ENCODE measurements at places on chromosomes 11 and 22. TPM values are rescaled to one million over a fixed set of nuclear protein-coding genes. Genes with fewer than 3 reads are reported as not detected.

- DNase-seq = peak; percentile 35
These were observed 21.9 kb downstream of the IGSF9B start for GRCh38 chr11:133934599-133935550.

GRCh38 chr22:22924369-22925145 lies 36.9 kb downstream of the IGLL5 start:
- DNase-seq = no peak

- no peak for DNase-seq
These were observed 243.7 kb upstream of the TBCEL start for GRCh38 chr11:120780239-120780638.

- DNase-seq = no peak
These were observed 165.2 kb downstream of the IGLL1 start for GRCh38 chr22:23414727-23415489.

DNA sequence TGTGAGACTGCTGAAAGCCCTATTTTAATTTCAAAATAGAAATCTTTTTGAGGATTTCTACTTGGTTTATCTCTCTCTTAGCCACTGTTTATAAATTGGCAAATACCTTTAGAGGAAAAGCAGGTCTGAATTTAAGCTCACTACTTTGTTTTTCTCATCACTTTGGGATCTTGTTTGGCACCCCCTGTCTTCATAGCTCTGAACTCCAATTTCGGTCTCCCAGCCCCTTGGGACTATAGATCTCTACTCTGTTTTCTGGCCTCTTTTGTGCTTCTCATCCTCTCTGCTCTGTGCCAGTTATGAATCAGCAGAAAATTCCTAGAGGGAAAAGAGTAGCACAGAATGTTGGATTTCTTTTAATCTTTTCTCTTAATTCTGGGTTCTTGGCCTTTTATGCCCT lies 118.3 kb downstream of the CYP2R1 start:
- peak; percentile 20 for DNase-seq

GRCh38 chr22:37681556-37682049 lies 4.5 kb upstream of the NOL12 start:
- DNase-seq = peak; percentile 87

GRCh38 chr22:19645905-19646304 lies 68.4 kb upstream of the SEPTIN5 start:
- no peak for DNase-seq

- no peak for DNase-seq
These were observed 345.7 kb upstream of the NARS2 start for GRCh38 chr11:78920329-78920728.

DNA sequence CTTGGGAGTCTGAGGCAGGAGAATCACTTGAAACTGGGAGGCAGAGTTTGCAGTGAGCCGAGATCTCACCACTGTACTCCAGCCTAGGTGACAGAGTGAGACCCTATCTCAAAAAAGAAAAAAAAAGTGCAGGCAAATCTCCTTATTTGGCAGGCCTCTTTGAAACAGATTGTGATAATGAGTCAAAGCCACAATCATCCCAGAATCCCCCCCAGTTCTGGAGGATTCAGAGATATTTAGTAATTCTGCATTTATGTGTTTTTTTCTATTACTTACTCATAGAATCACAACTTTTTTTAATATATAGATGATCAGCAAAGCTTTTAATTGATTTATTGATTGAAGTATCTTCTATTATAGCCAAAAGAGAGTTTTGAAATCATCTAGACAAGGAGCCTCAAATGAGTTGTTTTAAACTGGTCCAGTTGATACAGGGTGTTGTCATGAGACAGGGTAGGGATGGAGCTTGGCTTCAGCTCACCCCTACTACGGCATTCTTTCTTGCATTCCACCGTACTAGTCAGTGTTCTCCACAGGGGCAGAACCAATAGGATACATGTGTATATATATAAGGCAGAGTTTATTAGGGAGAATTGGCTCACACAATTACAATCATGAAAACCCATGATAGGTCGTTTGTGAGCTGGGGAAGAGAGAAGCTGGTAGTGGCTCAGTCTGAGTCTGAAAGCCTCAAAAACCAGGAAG lies 39.3 kb upstream of the SORL1 start:
- no peak for DNase-seq

GRCh38 chr11:132909021-132909606 lies 623.2 kb downstream of the OPCML start:
- DNase-seq = no peak

DNA sequence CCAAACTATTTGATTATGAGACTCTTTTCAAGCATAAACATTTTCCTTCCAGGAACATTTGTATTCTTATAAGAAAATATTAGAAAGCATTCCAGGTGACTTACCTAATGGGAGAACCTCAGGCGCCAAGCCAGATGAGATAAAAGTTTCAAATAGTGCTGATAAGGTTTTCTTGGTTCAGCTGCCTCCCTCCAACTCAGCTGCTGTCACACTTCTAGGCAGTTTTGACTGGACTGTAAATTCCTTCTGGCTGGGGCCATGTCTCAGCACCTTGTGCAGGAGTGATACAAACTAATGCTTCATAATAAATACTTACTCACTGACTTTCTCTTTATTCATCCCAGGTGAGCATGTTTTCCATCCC lies 131.1 kb downstream of the MED15 start:
- DNase-seq = no peak

UPK3A gene
- not detected for total RNA-seq

PHOX2A gene
- total RNA-seq = not detected

MCHR1 gene
- total RNA-seq = not detected

ZP1 gene
- not detected for total RNA-seq

OR52I1 gene
- total RNA-seq = not detected

FAM180B gene
- not detected for total RNA-seq

CATSPERZ gene
- not detected for total RNA-seq

OTOG gene
- not detected for total RNA-seq

MRGPRG gene
- total RNA-seq = not detected

PGA5 gene
- total RNA-seq = not detected

Data from activated CD8-positive, alpha-beta T cell treated with anti-CD3 and anti-CD28 coated beads for 36 hours (primary cell).